Colonic mucosa (tissue), 4 donors: ENCODE measurements at places on chromosomes 3 and 15. TPM values are rescaled to one million over a fixed set of nuclear protein-coding genes. Genes with fewer than 3 reads are reported as not detected.
A peak's percentile ranks its signal among the peaks of the same experiment; 100 is the strongest.

GRCh38 chr3:69791106-69791505 lies 51.8 kb downstream of the MITF start:
- peak; percentile 36 for DNase-seq

The SLC2A2 gene
- 0.27 TPM for total RNA-seq

- no peak for DNase-seq
Observed at GRCh38 chr3:2547049-2547448, 448.4 kb downstream of the CNTN4 start.

DNA sequence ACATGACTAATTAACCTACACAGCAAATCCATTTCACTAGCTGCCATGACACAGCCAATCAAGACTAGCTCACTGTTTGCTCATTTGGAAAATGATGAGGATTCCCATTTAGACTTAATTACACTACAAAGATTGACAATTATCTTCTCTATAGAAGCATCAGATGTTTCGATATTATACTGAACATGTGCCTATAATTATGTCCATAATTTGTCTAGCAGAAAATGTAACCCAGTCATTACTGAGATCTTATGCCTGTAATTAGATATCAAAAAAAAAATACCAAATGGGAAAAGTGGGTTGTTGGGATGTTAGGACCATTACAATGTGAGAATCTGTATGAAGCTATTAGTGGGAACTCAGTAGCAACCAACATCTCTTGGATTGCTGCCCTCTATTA lies 344.2 kb upstream of the MCTP2 start:
- DNase-seq, result no peak

- no peak for DNase-seq
Observed at GRCh38 chr15:90376789-90377188, 11.3 kb upstream of the IQGAP1 start.

DNA sequence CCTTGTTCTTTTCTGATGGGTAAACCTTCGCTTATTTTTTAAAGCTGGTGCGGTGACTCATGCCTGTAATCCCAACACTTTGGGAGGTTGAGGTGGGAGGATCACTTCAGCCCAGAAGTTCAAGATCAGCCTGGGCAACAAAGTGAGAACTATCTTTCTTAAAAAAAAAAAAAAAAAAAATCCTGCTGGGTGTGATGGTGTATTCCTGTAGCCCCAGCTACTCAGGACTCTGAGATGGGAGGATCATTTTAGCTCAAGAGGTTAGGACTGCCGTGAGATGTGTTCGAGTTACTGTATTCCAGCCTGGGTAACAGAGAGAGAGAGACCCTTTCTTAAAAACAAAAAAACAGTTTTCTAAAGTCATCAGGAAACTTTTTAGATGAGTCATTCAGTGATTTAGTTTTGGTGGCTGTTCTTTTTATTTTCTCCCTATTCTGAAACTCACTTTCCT lies 37.7 kb downstream of the SLMAP start:
- DNase-seq, result no peak

DNA sequence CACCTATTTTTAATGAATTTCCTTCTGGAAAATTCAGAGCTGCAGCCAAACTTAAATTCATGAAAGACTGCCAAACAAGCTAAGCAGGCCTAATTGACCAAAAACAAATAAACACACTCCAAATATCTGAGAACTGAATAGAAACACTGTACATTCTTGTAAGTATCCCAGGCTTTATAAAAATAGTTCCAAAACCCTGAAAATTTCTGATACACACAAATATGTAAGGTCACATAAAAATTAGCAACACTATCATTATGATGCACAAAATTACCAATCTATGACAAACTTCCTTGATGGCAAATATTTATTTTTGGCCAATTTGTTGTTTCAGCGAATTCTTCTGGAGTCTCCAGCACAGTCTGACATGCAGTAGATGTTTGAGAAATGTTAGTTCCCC lies 117.9 kb upstream of the UBE2E2 start:
- no peak for DNase-seq

DNA sequence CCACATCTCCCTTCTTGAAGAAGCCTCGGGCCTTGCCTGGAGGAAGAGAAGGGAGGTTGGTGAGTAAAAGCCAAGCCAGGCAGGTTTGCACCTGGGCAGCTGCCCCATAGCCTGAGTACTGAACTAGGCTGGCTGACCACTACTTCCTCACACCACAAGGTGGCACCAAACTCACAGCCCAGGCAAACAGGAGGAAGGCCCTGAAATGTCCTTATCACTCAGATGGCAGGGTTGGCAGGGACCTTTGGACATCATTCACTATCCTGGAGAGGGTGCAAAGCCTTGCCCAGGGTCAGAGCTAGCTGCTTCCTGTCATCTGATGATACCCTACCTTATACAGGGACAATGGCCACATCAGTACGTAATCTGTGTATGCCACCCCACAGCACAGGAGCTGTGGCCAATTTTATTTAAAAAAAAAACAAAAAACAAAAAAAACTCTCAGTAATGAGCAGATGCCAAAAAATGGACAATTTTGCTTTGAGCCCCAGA lies 2.2 kb upstream of the GRAMD2A start:
- DNase-seq, result peak; percentile 88

- no peak for DNase-seq
Observed at GRCh38 chr3:112315791-112316190, 17.2 kb upstream of the CD200 start.

- no peak for DNase-seq
Observed at GRCh38 chr15:96073908-96074307, 256.6 kb upstream of the NR2F2 start.

GRCh38 chr3:29057326-29057725 lies 223.5 kb upstream of the RBMS3 start:
- no peak for DNase-seq

The MB21D2 gene
- total RNA-seq, result 2.8 TPM

GRCh38 chr3:12288182-12289129 lies at the start of gene PPARG:
Gene PPARG, plus strand, starts transcription at chr3:12289070. Its CDS starts 90,642 bp downstream, at chr3:12379712.
- peak; percentile 85 for DNase-seq

- DNase-seq, result no peak
Observed at GRCh38 chr3:40240921-40241320, 68.6 kb upstream of the EIF1B start.

DNA sequence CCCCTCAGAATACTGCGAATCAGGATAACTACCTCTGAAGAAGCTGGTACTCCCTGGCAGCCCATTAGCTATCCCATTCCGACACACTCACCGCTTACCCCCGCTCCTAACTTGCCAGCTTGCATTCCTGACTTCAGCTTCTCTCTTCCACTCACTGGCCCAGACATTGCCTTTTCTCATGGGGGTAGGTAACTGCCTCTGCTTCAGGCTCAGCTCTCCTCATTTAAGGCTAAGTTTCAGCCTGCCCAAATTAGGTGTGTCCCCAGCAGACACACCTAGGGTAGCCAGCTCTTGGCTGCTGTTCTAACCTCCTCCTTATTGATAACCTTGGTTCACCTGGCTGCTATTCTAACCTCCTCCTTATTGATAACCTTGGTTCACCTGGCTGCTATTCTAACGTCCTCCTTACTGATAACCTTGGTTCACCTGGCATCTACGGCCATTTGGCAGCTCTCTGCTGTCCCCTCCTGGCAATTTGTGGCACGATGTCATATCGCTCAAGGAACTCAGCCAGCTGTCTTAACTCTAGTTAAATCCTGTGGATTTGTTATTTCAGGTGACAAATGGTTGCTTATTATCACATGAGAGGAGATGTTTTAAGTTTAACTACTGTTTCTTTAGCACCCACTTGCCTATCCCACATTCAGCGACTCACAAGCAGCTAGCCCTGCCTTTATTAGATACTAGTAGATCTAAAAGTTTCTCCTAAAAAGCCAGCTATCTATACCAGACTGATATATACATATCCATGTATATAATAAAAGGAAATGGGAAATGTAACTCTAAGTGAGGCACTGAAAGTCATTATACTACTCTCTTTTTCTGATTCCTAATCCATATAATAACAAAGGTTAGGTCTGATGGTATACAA lies 106.5 kb upstream of the ACP3 start:
- peak; percentile 60 for DNase-seq

DNA sequence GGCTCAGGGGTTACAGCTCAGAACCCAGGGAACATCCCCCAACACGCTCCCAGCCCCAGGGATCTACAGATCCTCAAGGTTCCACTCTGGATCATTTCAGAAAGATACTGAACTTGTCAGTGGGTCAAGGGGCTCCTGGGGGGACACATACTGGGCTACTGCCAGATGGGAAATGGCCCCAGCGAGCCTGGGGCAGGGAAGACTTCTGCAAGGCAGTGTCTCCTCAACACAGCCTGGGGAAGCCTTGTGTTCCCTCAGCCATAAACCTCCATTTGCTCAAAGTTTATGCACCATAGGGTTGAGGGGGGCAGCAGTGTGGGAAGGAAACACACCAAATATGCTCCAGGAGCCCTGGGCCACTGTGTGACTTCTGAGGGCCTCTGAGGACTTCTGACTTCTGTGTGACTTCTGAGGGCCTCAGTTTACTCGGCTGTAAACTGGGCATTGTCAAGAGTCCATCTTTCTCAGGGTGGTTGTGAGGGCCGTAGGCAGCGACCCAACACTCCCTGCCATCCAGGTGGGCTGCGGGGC lies 58.4 kb downstream of the IQSEC1 start:
- DNase-seq, result no peak

DNA sequence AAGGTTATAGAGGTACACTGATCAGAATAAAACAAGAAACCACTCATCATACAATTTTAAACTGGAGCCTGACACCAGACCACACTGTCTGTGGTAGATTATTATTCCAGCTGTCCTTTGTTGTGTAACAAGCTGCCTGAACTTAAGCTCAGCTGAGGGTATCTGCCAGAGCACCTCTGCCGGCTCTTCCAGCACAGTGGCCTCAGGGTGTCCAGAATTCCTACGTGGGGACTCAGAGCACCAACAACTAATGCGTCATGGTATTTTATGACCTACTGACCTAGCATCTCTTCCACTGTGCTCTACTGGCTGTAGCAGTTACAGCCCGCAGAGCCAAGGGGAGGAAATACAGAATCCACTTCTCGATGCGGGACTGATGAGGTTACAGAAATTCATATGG lies 15.6 kb upstream of the RAF1 start:
- no peak for DNase-seq

The ABI3BP gene
- total RNA-seq, result 16.4 TPM

The GCNT3 gene
- 365 TPM for total RNA-seq

DNA sequence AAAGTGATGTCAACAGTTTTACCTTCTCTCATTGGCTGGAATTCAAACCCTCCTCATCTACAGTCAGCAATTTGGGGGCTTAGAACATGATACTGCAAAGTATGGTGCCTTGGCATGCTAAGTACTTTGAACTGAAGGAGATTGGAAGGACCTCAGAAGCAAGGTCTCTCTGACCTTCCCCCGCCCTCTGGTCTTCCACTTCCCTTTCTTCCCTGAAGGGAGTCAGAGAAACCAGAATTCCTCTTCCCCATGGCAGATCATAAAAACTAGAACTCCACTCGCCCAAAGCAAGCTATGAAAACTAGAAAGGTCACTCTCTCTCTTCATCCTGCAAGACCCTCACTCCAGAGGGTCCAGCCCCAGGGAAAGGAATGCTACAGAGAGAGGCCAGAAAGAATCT lies 64.2 kb downstream of the CD200R1L start:
- no peak for DNase-seq

DNA sequence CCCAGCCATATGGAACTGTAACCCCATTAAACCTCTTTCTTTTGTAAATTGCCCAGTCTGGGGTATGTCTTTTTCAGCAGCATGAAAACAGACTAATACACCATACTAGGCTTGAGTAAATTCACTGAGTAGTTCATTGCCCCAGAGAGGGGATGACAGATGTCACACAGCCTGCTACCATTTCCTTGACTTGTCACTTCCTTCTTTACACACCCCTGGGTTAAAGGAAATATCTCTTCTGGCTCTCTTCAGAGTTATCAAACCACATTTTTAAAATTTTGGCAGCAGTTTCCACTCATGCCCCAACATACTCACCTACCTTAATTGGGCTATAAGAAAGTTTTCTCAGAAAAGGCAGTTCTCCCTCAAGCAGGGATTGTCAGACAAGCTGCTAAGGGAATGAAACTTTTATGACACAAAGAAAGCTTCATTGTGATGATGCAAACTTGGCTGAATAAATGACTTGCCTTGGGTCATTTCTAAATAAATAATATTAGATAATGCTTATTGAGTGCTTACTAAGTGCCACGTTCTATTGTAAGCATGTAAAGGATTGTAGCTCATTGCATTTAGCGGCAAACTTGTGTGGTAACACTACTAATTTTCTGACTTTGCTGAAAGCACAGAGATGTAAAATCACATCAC lies 68.0 kb upstream of the RBMS3 start:
- DNase-seq, result no peak

DNA sequence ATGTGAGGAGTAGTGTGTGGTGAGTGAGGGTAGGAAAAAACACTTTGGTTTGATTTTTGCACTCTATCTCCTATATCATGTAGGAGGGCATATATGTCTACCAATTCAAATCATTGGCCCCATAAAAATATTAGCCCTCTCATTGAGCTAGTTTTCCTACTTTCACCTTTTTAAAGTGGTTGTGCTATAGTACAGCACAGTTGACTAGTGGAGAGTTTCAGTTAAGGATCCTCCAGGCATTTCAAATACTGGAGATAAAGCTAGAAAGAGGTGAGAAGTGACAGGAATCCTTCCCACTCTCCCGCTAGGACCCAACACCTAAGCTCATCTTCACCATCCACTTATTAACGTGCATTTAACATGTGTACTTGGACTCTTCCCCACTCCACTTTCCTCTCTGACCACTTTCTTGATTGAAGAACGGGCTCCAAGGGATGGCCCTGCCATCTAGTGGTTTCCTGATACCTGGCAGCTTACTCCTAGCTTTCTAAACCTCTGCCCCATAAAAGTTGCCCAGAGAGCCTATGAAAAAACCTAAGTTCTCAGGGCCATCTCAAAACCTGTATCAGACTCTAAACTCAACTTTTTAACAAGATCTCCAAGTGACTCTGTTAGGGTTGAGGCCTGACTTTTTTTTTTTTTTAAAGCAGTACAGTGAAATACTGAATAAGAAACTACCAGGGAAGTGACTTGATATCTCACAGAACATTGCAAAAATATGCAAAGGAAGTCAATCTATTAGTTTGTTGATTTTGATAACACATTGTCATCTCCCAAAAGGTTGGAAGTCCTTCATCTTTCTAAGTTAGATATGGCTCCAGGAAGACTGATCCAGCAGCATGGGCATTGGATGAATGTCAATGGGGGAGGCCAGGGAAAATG lies 17.9 kb downstream of the IL12A start:
- peak; percentile 43 for DNase-seq

GRCh38 chr15:74405823-74406222 lies 27.9 kb downstream of the SEMA7A start:
- no peak for DNase-seq

DNA sequence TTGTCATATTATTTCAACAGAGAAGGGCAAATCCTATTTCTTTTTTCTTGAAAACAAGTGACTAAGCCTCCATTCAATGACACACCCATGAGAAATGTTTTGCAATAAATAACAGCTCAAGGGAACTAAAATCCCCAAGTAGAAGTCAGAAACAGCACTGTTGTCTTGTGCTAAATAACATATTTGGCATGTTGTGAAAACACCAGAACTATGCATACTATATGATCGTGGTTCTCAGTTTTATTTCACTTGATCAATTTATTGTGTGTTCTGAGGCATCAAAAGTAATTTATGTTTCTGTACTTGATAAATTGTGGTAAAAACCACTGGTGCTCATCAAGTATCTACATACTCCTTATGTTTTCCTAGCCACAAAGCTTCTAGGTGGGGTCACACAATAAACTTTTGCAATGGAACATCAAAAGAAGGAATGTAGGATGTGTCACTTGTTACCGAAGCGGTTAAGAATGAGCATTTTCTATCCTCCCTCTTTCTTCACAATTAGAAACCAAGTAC lies 691.7 kb upstream of the CBLB start:
- no peak for DNase-seq
